ENCODE measurements at places on chromosomes 4 and X.

GRCh38 chr4:141447761-141448160 is 188.6 kb upstream of the IL15 start:
- DNase-seq: no peak

DNA sequence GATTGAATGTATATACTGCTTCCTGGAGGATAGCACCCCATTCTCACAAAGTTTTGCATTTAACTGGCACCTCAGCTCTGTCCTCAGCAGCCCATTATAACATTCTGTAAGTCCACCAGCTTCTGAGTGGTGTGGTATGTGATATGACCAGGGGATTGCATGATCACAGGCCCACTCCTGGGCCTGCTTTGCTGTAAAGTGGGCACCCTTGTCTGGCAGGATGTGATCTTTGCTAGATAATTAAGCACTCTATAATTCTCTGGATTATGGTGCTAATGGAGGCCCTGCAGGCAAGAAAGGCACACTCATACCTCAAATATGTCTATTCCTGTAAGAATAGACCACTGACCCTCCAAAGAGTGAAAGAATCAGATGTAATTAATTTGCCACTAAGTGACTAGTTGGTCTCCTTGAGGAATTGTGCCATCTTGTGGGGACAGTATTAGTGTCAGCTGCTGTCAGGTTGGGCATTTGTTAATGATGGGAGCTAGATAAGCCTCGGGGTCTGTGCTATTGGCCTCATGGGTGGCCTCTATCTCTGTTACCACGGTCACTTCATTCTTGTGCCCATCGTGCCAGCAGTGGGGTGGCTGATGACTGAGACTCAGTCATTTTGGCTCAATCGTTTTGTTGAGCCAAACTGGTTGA is 2.2 kb upstream of the CFI start:
- no peak for DNase-seq

DNA sequence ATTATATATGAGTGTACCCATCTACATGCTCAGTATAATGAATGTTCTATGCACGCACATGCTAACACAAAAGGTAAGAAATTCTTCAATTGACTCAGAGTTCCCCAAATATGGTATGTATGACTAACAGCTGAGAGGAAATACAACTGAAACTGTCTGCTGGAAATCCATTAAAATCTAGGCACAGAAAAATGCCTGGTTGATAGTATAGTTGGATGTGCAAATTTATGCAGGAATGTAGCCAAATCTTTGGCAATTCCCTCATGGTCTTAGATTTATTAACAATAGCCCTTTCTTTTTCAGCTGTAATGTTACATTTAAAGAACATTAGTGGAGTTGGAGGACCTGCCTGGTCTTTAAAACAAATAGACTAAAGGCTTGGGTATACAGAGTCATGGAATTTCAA is 5.5 kb downstream of the CAMK2D start:
- DNase-seq: no peak

- DNase-seq: no peak
Observed at GRCh38 chr4:54499308-54500074, 158.3 kb upstream of the KIT start.

GRCh38 chrX:39331082-39331704 is 529.9 kb downstream of the MID1IP1 start:
- no peak for DNase-seq

GRCh38 chr4:168604496-168605373 is 107.9 kb downstream of the PALLD start:
- no peak for DNase-seq

DNA sequence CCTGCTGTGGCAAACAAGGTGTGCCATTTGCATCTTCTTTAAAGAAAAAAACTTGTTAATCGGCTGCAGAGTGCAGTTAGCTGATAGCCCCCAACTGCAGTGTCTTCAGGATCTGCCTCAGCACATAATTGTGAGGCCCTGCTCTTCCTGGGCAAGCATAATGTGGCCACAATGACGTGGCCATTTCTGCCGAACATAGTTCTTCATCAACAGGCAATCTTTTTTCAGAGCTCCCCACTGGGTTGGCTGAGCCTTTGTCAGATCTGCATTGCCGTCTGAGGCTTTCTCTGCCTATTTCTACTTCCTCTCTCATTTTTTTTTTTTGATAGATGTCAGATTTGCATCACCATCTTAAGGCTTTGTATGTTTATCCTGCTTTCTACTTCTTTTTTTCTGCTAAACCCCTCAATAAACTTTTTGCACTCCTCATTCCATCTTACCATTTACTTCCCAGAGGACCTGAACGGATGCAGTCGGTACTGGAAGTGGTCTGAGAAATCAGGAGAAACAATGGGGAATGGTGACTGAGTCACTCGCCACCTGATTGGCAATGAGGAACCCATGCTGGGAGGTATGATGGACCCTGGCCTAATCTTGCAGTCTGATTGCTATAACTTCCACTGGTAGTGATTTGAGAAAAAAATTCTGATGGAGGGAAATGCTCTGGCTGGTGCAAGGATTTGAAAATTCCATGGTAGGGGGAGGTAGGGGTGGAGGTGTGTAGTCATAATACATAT is 21.2 kb upstream of the TAB3 start:
- DNase-seq: no peak

DNA sequence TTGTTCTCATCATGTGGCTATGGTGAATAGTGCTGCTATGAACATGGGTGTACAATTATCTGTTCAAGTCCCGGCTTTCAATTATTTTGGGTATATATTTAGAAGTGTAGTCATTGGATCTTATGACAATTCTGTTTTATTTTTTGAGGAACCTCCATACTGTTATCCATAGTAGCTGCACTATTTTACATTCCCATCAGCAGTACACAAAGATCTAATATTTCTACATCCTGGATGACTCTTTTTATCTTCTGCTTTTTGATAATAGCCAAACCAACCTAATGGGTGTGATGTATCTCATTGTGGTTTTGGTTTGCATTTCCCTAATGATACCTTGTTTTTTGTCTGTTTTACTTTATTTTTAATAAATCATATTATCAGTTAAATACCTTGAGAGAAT is 12.9 kb upstream of the IL13RA1 start:
- DNase-seq: no peak

DNA sequence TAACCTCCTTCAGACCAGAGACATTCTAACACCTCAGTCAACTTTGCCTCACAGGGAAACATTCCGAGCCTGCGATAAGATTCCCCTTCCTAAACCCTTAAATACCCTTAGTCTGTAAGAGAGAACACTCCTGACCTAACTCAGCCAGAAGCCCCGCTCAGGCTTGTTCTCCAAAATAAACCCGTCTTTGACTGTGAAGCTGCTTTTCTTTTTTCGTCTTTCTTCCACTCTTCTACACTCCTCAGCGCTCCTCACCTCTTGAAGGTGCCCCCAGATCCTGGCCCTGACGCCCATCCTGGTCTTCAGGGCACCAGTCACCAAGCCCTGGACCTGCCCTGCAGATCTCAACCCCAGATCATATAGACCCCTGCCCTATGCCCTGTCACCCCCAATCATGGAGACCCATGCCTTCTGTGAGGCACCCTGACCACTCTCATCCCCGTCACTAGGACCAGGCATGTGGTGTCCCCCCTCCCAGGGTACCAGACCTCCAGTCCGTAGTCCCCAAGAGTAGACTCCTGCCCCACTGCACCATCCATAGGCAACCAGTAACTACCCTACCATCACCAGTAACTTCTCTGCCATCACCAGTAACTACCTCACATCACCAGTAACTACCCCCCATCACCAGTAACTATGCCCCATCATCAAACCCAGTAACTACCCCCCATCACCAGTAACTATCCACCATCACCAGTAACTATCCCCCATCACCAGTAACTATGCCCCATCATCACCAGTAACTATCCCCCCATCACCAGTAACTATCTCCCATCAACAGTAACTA is 3.5 kb downstream of the ASMTL start:
- DNase-seq: no peak

GRCh38 chr4:6339818-6340445 is 70.3 kb downstream of the WFS1 start:
- DNase-seq: no peak

- DNase-seq: no peak
Observed at GRCh38 chrX:46044486-46044885, 500.7 kb downstream of the ZNF674 start.

DNA sequence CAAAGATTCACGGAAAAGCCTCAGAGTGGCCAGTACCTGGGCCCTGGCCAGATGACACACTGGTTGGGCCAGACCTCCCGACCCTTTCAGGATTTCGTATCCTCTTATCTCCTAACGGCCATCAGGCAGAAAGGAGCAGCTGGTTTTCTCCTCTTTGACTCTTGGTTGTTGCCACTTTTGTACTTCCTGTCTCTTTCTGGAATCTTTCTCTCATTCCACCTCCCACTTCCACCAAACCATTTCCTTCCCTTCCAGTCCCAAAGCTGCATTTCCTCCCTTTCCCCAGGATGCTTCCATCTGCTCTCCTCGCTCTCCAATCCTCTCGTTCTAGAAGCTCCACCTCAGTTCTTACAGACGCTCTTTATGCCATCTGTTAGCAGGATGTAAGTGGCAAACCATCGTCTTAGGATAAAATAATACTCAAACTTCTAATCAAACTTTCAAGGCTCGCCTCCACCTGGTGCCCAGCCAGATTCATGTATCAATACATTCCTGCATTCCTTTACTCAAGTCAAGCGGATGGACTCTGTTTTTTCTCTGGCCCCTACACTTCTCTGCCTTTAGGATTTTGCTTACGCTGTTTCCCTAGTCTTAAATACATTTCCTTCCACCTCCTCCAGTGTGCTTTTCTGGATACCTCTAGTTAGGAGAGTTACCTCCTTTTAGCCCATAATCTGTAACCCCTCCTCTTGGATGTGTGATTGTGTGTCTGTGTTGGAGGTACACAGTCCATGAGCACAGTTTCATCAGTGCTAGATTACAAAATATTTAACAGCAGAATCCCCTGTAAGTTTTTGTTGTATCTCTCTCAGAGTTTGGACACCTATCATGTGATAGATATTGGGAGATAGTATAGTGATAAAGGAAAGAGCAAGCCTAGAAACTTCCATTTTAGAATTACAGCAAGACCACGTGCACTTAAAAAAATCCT is 70.4 kb downstream of the LDB2 start:
- DNase-seq: no peak

DNA sequence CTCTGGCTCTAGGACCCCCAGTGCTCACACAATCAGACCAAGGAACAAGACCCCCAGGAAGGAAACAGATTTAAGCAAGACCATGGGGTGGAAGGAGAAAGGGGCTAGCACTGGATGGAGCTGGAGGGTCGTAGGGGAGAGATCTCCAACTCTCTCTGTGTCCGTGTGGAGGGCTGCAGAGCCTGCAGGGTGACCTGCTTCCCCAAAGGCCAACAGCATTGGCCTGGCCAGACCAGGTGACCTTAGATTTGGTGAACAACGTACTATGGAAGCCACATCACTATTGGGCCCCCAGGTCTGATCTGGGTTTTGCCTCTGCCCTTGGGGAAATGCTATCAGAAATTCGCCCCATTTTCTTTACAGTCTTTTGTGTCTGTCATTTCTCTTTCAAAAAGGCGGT is 26.0 kb downstream of the NLGN3 start:
- no peak for DNase-seq

DNA sequence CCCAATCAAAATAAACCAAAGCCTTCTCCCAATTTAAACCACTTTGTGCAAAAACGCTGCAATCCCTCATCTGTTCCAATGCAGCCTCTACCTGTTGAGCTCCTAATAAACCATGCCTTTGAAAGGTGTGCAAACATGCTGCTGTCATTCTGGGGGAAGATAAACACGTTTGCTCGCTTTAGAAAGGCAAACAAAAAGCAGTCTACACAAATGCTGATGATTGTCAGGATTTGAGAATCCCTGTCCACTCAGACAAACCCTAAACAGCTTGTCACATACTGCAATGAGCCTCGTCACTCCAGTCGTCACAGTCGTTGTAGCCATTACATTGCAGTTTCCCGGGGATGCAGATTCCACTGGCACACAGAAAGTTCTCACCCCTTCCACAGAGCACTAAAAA is 145.2 kb downstream of the CORIN start:
- no peak for DNase-seq

DNA sequence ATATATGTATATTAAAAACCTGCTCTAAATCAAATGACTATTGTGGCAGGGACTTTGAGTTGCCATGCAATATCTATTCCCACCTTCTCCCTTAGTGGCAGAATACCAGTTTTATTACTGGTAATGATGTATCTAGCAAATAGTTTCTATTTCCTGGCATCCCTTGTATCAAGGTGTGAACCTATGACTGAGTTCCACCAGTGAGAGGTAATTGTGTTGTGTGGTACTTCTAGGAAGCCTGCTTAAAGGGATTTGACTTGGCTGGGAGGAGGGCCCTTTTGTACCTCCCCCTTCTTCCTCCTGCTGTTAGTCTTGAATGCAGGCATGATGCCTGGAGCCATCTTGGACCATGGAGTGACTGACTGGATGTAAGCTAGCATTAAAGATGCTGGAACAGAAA is 65.4 kb upstream of the DYNLT3 start:
- no peak for DNase-seq

DNA sequence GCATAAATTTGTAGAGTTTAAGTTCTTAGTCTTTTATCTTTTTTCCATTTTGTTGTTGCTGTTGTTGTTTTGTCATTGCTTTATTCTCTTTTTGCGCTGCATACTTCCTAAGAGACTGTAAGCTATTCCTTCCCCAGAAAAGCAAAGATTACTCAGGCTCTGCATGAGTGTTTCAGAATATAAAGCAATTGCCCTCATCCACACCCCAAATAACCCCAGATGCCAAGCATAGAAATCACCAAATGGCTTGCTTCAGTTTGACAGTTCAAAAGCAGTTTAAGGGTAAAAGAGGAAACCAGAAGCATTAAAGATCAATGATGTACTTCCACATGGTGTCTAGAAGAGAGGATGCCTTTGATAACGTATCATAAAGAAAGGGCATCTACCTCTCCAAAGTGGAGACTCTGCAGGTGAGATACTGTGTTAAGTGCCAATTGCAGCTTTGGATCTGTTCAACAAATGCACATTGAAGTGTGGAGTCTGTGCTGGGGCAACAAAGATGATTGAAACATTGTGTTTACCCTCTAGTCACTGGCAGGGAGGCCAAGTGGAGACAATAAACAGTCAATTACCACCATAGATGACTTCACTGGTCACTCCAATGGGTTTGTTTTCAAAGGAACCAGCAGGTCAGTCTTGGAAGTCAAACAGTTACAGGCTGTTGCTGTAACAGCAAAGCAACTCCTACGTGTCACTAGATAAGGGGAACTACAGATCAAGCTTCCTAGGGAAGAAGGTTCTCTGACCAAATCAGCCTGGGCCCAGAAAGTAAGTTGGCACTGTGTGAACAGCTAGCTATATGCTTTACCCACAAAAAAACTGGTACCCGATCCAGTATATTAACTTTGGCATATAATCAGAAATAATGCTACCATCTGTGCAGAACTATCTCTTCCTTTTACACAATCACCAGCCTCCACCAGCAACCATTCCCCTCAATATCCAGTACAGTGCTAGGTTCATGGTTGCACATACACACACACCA is 40.6 kb upstream of the IL21 start:
- DNase-seq: no peak

All from midbrain (tissue), 1 donor.